ENCODE measurements at places on chromosomes 3 and 15.
A peak's percentile ranks its signal among the peaks of the same experiment; 100 is the strongest.

DNA sequence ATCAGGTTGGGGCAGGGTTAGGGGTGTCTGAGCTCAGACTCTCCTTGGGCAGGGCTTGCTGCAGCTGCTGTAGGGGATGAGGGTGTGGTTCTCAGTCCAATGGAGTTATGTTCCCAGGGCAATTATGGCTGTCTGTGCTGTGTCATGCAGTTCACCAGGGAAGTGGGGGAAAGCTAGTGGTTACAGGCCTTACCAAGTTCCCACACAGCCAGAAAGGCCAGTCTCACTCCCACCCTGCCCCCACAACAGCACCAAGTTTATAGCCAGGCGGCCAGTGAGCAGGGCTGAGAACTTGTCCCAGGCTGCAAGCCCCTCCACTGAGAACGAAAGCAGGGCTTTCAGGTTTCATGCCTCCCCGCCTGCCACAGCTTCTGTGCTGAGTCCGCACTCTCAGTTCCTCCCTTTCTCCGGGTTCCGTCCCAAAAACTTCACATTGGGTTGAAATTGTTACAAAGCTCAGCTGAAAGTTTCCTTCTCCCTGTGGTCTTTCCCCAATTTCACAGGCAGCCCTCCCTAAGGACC is 19.6 kb upstream of the CPOX start:
- no peak for DNase-seq

- DNase-seq = no peak
These were observed 325.1 kb upstream of the TPM1 start for GRCh38 chr15:62717496-62717895.

DNA sequence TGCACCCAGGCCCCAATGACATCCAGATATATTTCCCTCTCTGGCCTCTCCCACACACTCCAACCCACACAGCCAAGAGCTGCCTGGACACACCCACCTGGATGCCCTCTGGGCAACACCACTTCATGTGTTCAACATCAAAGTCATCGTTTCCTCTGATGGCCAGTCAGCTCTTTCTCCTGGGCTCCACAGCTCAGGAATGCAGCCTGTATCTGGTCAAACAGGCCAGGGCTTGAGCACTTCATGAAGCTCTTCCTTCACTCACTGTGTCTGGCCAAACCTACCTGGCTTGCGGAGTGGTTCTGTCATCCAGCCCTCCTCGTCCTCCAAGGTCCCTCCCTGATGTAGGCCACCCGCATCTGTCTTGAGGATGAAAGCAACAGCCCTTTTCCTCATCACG is 35.8 kb upstream of the SLC6A11 start:
- no peak for DNase-seq

DNA sequence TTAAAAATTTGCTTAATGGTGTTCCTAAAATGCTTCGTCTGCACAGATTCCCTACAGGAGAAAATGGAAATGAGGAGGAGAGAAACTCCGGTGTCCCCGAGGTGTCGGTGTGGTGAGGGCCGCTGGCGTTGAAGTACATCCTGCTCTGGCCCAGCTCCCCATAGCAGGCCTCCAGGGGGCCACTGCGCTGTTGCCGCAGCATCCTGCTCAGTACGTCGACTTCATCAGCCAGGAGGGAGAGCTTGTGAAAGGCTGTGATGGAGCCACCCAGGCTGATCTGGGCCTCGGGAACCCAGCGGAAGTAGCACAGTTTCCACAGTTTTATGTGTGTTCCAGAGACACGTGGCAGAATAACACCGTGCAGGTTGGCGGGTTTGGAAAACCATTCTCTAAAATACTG is 37.8 kb downstream of the FAN1 start:
- no peak for DNase-seq

- DNase-seq = no peak
These were observed 667 bp downstream of the UMPS start for GRCh38 chr3:124730941-124731297.

DNA sequence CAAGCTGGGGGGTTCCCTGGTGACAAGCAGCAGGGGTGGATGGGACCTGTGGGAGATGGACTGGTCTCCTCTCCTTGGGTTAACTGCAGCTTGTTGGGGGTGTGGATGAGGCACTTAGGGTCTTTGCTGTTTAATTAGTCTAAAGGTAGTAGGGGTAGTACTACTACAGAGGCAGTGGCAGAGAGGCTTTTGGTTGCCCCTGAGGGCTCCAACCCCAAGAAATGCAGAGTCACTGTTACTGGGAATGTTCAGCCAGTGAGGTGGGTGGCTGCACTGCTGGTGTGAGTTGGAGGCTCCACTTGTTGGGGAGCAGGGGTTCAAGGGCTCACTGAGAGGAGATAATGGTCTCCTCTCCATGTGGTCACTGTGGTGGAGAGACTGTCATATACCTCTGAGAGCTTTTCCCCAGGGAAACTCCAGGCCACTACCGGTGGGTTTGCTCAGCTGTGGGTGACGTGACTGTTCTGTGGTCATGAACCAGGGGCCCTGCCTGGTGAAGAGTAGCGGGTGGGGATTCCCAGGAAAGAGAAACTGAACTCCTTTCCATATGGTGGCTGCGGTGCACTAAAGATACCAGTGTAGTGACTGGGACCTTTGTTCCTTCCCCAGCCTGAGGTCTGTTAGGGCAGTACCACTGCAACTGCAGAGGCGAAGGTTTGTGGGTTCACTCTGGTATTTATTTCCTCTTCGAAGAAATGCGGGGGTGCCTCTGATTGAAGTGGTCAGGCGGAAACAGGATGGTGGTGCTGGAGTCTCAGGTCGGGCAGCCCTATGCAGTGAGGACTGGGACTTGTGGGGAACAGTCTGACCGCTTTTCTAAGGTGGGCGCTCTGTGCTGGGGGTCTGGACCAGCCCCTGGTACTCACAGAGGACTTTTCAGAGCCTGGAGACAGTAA is 68.9 kb upstream of the TNFSF10 start:
- DNase-seq = peak; percentile 90

DNA sequence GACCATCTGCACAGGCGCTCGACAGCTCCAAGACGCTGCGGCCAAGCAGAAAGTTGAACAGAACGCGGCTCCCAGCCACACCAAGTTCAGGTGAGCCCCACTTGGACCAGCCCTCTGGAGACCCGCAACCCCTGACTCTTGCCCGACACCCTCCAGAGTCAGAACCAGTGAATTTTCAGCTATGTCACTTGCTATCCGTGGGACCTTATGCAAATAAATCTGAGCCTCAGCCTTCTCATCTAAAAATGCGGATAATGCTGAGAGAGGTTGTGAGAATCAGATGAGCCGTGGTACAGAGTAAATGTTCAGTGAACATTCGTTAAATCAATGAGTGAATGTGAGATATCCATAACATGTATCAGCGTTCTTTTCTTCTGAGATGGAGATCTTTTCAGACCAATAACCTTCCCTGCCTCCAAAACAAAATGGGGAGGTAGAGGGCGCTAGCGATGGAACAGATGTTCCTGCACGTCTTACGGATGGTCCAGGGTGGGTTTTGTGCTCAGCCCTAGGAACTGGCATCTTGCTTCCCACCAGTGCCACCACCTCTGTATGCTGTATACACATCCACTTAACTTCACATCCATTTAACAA is 524 bp downstream of the MRPS11 start:
- no peak for DNase-seq

DNA sequence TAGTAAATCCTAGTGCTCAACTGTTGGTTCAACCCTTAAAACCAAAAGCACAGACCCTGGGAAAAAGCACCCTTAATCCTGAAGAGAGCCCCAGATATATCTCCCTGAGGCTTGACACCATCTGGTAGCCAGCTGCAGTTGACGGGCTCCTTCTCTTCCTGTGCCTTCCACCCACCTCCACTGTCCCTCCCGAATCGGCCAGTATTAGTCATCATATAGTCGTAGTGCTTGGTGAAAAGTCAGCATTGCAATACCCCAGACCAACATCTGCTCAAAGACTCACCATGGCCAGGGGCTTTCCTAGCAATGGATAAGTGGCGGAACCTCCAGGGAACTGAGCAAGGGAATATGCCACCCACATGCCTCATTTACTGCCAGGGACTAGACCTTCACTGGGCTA is 125.6 kb upstream of the CRBN start:
- DNase-seq = no peak

- DNase-seq = peak; percentile 42
These were observed 198.4 kb upstream of the UBE2E1 start for GRCh38 chr3:23607184-23607847.

GRCh38 chr3:31668242-31668641 is 135.5 kb downstream of the STT3B start:
- DNase-seq = peak; percentile 14

- DNase-seq = no peak
These were observed 221.0 kb upstream of the IGF1R start for GRCh38 chr15:98427321-98427720.

DNA sequence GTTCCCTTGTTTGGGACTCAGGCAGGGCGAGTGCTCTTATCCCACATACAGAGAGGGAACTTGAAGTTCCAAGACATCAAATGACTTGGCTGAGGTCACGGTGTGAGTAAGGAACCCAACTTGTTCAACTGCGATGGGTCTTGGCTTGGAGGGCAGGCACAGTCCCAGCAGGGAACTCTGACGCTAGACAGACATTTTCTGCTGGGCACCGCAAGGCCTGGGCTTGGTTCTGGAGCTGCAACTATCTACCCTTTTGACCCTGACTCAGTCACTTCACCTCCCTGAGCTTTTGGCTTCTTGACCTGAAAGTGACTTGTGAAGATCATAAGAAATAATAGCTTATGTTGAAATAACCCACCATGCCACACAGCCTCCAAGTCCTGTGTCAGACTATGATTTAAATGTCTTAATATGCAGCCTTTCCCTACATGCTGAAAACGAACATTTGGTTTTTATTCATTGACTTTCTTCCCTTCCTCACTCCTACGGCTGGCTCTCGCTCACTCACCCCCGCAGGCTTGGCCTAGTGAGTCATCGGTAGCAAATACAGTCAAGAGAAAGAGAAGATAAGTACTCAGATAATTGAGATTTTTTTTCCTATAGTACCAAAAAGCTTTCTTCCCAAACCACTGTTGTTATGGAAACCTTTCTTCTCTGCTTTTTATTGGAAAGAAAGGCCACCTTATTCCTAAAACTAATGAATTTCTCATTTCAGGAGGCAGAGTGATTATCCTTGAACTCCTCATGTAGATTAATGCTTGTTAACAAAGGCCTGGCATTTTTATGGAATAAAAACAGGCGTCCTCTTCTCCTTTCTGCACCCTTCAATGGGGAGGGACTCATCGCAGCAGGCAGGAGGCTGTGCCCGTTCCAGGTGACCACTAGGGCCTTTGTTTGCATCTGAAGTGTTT is 178.4 kb downstream of the ATP10A start:
- DNase-seq = peak; percentile 15

All from small intestine (tissue), 16 donors.